ENCODE measurements at places on chromosomes 6 and 20.

GRCh38 chr20:10447028-10447427 lies 11.9 kb downstream of the SLX4IP start:
- peak; percentile 87 for DNase-seq

- DNase-seq, result no peak
These were observed 21.9 kb downstream of the DEF6 start for GRCh38 chr6:35319346-35320030.

DNA sequence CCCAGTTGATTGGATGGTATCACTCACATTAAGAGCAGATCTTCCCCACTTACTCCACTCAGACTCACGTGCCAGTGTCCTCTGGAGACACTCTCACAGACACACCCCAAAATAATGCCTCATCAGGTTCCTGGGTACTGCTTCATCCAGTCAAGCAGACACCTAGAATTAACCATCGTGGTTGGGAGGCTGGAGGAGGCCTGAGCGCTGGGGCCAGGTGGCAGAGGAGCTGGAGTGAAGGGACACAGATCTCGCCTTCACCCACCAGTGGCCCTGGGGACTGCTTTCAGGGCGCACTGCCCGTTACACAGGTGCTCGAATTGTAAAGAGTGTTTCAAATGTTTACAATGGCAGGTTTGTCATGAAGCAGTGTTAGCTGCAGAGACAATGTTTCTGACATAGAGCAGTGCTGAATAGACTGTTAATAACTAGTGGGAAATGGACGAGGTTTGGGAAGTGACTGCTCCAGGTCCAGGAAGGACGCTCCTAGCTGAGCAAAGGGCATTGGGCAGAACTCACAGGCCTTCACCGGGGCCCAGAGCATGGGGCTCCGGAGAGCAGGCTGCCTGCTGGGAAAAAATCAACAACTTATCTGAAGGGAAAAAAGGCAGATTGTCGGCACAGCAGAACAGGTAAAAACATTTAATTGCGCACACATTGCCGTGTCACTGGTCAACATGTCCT lies 38.4 kb downstream of the TMEM242 start:
- no peak for DNase-seq

DNA sequence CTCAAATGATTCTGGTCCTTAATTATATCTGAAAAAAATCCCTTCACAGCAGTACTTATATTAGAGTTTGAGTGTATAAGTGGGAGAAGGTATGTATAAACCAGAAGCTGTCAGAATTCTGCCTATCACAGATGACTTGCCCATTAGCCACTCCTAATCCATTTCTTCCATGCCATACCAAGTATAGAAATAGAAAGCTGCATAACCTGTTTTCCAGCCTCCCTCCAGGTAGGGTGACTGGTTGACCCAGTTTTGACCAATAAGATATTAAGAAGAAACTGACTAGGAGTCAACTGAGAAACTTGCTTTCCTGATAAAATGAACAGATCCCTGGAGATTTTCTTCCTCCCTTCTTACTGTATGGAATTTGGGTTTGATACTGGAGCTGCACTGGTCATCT lies 112.2 kb upstream of the GRIK2 start:
- DNase-seq, result no peak

GRCh38 chr6:26172608-26172968 lies 85.4 kb downstream of the HFE start:
- DNase-seq, result peak; percentile 39

DNA sequence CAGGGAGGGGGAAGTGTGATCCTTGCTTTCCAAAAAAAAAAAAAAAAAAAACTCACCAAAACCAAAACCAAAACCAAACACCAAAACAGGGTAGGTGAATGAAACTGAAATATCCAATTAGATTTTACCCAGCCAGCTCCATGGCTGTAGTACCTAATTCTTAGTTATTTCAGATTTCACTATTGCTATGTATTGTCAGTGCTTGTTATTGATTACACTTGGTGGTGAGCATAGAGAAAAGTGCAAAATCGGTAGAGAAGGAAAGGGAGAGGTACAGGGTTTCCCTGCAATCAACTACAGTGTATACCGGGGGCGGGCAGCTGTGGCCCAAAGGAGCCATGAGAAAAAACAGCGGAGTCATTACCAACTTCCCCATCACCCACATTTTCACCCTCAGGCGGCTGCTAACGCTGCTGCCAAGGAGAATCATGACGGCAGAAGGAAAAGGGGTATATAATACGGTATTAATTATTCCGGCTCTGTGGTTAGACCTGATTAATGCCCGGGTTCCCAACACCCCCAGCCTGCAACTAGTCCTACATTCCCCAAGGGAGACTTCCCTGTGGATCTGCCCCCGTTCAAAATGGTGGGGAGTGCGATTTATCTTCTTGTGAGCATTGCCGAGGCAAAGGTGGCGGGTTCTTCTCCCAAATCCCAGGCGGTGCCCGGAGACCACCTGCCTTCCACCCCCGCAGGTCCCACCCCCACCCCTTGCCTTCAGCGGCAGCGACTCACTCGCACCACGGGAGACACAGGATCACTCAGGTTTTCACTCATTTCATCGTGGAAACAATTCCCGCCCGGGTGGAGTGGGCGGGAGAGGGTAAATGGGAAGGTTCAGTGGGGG lies at the start of gene C6orf62:
C6orf62 (minus strand) TSS at position 30 of the 847 bp plus-strand sequence. CDS start 486 bp downstream, outside the sequence.
- DNase-seq, result peak; percentile 62

GRCh38 chr6:133632206-133632605 lies 256.7 kb upstream of the TCF21 start:
- DNase-seq, result no peak

- no peak for DNase-seq
These were observed 59.0 kb upstream of the EEF1A1 start for GRCh38 chr6:73579851-73580246.

DNA sequence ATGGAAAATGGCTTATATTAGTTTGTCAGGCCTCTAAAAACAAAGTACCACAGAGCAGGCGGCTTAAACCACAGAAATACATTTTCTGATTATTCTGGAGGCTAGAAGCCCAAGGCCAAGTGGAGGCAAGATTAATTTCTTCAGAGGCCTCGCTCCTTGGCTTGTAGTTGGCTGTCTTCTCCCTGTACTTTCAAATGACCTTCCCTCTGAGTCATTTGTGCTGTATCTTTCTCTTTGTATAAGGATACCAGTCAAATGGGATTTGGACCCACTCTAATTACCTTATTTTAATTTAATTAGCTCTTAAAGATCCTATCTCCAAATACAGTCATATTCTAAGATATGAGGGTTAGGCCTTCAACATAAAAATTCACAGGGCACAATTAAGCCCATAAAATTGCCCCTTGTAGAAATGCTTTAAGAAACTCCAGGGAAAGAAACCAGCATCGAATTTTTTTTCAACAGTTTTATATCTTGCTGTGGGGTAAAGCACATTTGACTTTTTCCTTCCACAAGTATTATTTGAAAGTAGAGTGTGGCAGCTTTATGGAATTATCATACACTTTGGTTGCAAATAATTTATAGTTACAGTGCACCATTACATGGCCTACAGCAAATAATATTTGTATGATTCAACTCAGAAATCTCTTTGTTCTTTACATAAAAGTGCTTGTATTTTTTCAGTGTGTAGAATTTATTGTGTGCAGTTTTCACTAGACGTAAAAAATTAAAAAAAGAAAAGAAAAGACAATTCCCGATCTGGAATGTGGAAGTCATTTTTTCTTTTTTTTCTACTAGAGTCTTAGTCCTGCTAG lies 706.1 kb downstream of the KIF16B start:
- DNase-seq, result no peak

GRCh38 chr6:17032988-17033634 lies 68.7 kb upstream of the STMND1 start:
- no peak for DNase-seq

GRCh38 chr6:4139272-4139671 lies 3.9 kb upstream of the ECI2 start:
- DNase-seq, result no peak

DNA sequence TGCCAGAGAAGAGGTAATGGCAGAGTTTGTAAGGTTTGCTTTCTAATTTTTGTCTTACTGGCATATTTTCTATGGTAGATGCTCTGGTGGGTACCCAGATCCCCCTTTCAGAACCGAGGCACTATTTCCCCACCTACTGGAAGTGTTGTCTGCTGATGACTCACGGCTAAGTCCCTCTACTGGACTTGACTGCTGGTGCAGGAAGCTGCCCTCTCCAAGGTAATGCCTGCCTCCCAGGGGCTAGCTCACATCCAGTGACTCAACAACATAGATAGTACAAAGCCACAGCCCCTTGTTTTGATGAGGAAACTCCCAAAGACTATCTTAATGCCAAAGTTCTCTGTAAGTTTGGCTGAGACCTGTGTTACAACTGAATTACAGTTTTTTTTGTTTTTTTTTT lies 285.4 kb upstream of the FLRT3 start:
- DNase-seq, result no peak

DNA sequence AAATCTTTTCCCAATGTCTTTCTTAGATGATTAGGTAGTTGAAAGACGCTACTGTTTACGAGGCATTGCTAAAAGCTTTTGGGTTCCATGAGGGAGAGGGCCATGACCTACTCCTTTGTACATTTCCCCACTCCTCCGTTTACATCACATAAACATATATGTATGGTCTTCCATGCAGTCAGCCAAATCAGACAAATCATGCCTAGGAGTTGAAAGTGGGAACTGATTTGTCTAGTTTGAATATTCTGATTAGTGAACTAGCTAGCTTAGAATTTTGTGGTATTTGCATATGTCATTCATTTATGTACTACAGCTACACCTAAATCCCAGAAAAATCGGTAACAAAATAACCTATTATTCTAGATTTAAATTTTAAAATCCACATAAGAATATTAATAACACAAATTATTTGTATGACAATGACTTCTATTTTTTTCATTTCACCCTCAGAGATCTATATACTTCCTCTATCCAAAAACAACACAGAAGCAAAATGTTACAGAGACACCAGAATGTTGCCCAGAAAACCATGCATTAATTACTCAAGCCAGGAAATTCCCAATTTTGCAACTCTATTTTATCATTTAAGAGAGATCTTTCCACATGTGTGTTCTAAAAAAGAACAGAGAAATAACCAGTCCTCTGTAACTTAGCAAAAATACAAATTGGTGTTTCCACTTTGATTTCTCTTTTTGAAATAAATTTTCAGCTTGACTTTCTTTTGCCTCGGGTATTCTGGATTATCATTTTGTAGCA lies 231.9 kb downstream of the LAMA2 start:
- no peak for DNase-seq

GRCh38 chr6:158475344-158476302 lies 84.3 kb upstream of the TMEM181 start:
- no peak for DNase-seq

DNA sequence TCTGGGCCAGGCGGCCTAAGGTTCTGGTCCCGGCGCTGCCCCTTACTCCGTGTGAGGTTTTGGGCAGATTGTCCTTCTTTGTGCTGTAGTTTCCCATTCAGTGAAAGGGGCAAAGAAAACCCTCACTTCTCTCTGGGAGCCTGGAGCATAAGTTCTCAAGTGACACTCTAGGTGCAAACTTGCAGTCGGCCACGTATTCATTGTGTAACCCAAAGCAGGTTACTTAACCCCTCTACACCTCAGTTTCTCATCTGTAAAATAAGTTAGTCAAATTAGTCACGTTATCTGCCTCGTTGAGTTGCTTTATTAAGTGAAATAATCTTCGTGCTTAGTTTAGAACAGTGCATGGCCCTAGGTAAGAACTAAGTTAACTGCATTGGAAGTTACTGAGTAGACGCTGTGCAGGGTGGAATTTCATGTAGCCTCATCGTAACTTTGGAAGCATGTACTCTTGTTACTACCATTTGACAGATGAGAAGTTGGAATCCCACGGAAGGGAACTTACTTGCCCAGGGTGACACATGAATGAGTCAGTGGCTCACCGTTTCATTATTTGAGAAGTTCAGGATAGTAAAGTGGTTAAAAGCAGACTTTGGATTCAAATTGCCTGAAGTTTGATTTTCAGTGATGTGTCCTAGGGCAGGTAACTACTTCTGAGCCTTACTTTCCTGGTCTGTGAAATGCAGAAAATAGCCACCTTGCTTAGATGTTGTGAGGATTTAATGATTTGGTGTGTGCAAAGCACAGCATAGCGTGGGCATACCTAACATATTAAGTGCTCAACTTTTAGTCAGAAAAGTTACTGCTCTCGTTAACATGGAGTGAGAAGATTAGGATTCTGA lies 556 bp upstream of the MROH8 start:
- no peak for DNase-seq

DNA sequence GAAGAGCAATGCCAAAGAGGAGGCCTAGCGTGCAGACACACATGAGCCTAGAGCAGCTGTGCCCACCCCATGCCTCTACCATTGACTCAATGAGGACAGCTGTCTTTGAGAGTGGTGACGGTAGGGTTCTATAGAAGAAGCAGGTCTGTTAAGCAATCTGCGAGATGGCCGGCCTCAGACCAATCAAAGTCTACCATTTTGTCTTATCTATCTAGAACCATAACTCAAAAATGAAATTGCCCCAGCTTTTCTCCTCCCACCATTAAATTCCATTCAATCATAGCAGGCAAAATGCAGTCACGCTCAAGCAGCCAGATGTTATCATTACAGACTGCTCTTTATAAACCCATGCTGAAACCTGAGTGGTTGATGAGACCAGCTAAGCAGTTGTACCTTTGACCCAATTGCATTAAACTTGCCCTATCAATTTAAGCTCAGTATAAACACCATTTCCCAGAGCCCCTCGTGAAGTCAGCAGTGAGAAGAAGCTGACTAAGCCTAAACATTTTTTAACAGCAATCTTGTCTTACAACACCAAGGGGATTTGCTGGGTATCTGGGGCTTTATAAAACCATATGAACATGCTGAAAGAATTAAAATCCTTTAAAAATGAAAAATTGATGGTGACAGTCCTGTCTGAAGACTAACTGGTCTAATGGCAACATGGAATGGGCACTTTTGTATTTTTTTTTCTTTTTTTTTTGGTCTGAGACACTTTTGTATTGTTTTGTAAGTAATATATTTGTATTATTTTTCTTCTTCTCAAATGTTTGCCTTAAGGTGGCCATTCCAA lies 57.5 kb downstream of the FOXC1 start:
- no peak for DNase-seq

- no peak for DNase-seq
These were observed 1.1 kb upstream of the PRSS35 start for GRCh38 chr6:83511266-83511665.

- DNase-seq, result no peak
These were observed 401.6 kb upstream of the CITED2 start for GRCh38 chr6:139776041-139776440.

GRCh38 chr6:6631053-6631452 lies 42.5 kb downstream of the LY86 start:
- DNase-seq, result no peak

DNA sequence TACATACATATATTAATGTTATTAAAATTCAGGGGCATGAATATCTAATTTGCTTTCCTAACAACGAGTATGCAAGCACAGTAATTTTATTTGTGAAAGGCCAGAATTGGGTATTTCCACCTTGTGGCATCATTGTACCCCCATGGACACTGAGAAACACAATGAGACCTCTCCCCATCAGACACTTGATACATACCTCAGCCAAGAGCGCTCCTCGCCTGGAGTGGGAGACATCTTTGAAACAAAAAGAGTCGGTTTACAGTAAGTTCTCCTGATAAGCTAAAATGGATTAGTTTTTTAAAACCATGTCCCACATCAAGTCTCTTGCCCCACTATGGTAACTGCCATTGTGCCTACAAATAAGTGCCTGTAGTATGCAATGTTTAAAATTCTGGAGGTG lies 2.1 kb downstream of the CNR1 start:
- no peak for DNase-seq
